ENCODE measurements at places on chromosomes 12 and 14.

DNA sequence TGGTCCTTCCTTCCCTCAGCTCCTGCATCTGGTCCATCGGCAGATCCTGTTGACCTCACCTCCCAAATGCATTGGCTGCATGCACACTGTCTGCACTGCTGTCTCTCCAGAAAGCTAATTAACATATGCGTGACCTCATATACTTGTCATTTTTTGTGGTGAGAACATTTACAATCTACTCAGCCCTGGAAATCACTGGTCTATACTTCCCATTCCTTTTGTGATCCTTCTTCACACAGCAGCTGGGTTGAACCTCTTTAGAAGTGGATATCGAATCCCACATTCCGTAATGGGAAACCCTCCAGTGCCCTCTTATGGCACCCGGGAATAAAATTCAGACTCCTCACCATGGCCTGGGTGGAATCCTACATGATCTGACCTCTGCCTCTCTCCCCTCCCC is 45.0 kb downstream of the SMOC1 start:
- no peak for DNase-seq

DNA sequence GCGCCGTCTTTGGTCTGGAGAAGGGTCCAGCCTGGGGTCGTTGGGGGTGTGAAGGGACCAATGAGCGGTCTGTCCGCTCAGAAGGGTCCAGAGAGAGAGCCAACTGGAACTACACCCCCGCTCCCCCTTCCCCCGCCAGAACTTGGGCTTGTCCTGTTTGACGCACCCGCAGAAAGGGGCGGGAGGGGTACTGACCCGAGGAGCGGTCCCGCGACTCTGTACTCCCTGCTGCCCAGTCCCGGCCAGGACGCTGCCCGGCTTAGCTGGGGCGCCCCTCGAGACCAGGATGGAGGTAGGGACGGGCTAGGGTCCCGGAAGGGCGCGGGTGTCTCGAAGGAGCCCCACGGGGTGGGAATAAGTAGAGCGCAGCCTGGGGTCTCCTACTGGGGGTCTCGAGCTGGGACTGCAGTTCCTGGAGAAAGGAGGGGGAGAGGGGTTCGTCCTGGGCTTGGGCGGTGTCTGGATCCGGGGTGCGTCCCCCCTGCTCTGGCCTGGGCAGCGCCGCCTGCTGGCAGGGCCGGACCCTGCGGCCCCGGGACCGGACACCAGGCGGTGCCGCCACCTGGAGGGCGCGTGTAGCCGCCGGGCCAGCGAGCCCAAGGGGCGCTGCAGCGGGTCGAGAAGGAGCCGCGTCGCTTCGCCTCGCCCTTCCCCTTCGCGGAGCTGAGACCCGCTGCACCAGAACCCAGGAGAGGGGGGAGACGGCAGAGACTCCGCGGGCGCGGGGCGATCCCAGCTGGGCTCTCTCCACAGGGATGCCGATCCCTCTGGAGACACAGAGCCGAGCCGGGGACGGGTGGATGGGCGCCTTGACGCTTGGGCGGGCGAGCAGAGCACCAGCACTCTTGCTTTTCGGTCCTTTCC is 3.8 kb upstream of the CACNB3 start:
- peak; percentile 81 for DNase-seq

DNA sequence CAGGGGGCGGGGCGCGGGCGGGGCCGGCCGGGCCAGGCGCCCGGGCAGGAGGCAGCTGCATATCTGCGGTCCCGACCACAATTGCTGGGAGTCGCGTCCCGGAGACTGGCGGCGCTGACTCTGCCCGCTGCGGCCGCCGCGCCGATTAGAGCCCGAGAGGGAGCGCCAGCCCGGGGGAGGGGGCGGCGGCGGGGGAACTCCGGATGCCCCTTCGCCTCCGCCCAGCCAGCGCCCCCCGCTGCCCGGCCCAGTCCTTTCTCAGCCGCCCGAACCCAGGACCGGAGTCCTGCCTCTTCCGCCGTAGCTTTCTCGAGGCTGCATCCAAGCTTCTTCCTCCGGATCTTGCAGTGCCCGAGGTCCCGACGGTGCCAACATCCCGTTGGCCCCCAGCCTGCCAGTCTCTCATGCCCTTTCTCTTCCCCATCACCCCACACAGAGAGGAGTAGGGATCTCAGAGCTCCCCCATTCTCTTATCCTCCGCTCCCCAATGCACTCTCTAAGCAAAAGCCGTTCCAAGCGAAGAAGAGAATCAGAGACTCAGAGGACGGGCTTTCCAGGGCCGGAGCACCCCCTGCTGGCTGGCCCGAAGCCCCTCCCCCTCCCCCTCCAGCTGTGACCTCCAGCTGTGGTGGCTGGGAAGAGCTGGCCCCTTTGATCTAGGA is 8.8 kb upstream of the SP7 start:
- DNase-seq, result peak; percentile 92

DNA sequence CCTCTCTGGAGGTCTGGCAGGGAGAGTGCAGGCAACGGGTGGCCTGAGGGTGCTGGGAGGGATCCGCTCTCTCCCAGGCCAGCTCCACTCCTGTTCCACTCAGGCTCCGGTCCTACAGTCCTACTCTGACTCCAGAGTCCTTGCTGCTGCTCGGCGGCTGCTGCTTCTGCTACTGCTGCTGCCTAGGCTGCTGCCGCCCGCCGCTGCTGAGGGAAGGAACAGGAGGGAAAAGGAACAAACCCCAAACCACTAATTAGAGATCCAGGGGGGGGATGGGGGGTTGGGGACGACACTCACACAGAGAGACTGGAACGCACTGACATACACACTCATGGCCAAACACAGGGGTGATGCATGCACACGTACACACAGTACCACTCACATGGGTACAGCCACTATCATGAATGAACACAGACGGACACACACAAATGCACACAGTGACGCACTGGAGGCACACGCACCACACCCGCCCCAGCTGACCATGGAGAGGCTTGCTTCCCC is at the start of gene SP7:
Gene SP7, minus strand, starts transcription at position 174 of the 501 bp plus-strand sequence. CDS start 708 bp downstream, outside the sequence.
- DNase-seq, result no peak

GRCh38 chr14:67962215-67962644 is 142.7 kb downstream of the RAD51B start:
- DNase-seq, result no peak

DNA sequence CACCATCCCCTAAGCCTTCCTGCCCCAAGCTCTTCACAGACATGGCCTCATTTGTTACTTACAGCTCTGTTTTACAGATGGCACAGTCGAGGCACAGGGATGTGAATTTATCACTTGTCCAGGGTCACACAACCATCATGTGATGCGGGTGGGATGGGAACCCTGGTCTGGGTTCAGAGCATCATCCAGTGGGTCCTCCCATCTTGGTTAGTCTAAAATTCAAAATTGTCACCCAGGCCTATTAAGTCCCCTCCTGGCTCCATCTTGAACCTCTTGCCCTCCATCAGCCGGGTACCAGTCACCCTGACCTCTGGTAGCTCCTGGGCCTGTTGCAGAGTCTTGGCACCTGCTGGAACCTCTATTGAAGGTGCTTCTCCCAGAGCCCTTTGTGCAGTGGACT is 52.9 kb downstream of the ACACB start:
- DNase-seq, result no peak

GRCh38 chr14:77529963-77530362 is 31.3 kb upstream of the ISM2 start:
- no peak for DNase-seq

DNA sequence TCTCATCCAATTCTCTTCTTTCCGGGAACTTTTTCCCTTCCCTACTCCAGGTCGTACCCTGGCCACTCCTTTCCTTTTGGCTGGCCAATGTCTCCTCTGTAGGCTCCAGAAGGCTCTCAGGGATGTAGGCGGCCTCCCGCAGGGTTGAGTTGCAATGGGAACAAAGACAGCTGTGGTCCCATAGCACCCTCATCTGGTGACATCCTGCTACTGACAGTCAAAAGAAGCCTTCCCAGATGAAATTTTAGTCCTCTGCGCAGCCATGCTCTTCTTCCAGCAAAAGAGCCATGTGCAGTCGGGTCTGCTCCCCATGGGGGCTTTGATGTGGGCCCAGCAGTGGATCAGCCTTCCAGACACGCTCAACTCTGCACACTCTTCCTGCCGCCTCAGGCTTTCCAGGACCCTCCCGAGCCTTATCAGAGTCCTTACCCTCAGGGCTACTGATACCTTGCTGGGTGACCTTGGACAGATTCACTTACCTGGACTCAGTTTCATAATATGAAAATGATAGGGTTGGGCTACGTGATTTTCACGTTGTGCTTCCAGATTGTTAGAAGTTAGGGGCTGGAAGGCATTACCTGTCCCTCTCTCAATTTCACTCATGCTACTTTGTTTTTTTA is 5.5 kb upstream of the CELA1 start:
- DNase-seq, result peak; percentile 19

DNA sequence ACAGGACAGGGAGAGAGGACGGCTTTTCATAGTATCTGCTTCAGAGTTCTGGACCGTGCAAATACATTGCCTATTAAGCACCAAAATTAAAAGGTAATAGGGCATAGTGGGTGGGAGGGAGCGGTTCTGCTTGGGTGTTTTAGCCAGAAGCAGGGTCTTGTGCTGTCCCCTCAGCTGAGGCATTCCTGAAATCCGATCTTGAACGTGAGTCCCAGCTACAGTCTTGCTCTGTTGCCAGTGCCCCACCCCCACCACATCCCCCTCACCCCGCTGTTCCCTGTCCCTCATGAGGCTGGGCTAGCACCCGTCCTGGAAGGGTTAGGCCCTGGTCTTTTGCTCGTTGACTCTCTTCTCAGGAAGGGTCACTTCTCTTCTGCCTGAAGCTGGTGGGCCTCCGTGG is 48.6 kb downstream of the AACS start:
- DNase-seq, result no peak

- DNase-seq, result peak; percentile 99
These were observed 48.9 kb upstream of the DLK1 start for GRCh38 chr14:100677554-100678468.

GRCh38 chr12:126883697-126884096 is 1383.3 kb upstream of the TMEM132C start:
- DNase-seq, result peak; percentile 47

DNA sequence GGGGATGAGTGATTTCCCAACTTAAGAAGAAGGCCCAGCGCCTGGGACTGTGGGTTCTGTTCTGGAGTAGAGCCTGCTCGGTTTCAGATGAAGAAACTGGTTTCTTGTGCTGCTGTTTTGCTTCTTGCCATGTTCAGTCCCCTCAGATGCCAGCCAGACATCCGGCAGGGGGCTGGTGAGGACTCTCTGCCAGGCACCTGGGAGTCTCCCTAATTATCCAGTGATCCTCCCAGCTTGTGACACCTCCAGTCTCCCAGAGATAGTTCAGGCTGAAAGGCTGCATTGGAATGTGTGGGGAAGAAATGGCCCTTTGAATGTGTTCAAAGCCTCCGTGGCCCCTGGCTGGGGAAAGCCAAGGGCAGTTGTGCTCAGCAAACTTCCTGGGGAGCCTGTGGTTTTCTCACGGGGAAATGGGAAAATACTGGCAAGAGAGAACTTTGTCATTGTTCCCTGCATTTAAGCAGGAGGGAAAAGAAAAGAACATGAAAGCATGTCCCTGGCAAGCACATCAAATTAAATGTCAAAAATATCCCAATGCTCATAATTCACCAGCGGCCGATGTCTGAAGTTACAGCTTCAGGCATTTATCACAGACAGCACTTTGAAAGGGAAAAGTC is 8.5 kb upstream of the SERPINA12 start:
- DNase-seq, result no peak

- no peak for DNase-seq
These were observed 91.3 kb upstream of the USP44 start for GRCh38 chr12:95642583-95642982.

DNA sequence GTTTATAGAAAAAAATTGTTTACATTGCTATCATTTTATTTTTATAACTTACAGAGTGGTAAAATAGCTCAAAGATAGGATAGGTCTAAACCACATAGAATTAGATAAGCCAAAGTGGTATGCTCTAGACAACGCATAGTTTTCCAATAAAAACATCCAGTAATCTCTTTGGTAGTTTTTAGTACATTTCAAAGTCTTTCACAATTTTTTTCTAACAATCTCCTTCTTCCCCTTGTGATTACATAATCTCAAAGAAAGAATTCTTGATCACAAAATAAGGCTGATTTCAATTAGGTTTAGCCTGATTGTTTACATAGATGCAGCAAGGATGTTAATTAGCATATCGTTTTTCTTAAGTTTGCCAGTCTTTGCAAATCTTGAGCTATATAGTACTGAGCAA is 460.0 kb downstream of the FUT8 start:
- DNase-seq, result no peak

- no peak for DNase-seq
These were observed 138.4 kb upstream of the FRMD6 start for GRCh38 chr14:51513281-51513680.

DNA sequence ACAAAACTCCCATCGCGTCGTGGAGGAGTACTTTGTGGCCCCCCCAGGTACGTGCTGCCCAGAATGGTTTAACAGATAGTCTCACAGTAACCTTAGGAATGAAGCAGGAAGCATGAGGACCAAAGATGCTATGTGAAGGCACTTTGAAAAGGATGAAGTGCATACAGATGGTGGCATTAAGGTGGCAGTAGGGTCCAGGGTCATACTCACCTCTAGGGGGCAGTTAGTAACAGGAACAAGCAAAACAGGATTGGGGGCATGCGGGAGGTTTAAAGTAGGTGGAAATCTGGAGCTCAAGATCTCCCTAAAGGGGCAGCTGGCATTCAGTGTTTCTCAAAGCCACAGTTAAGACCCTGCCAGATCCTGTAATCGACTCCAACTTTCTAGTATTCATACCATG is 10.9 kb downstream of the GATC start:
- DNase-seq, result no peak

DNA sequence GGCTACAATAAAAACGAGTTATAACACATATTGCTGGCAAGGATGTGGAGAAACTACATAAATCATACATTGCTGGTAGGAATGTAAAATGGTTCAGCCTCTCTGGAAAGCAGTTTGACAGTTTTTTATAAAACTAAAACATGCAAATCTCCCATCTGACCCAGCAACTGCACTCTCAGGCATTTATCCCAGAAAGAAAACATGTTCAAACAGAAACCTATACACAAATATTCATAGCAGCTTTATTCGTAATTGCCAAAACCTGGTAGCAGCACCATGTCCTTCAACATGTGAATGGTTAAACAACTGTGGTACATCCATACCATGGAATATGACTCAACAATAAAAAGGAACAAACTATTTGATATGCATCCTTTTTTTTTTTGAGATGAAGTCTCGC is 10.1 kb upstream of the TMCC3 start:
- DNase-seq, result no peak

GRCh38 chr12:64621257-64621942 is 11.1 kb downstream of the RASSF3 start:
- peak; percentile 51 for DNase-seq

DNA sequence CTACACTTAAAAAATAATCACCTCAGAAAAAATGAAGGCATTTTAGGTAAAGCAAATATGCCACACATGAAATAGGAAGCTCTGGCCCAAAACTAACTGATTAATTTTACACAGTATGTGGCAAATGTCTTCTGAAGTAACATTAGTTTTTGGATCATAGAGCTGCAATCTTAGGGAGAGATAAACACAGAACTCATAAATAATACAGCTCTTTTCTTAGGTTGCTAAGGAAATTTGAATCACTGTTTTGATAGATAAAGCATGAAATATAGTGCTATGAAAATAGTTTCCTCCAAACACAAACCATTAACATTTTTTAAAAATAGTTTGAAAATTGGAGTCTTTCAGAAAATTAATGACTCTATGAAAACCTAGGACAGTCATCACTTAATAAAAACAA is 15.0 kb downstream of the RASSF9 start:
- DNase-seq, result no peak

GRCh38 chr12:115440438-115440837 is 756.5 kb upstream of the TBX3 start:
- peak; percentile 21 for DNase-seq

GRCh38 chr12:66403746-66404145 is 101.5 kb downstream of the HELB start:
- DNase-seq, result peak; percentile 51

GRCh38 chr12:70469221-70469820 is 103.2 kb downstream of the KCNMB4 start:
- DNase-seq, result peak; percentile 12

GRCh38 chr12:82398879-82399278 is 40.5 kb downstream of the METTL25 start:
- no peak for DNase-seq
